ENCODE measurements at places on chromosomes 4 and X. TPM values are rescaled to one million over a fixed set of nuclear protein-coding genes. Genes with fewer than 3 reads are reported as not detected.

The ENPP6 gene
- polyA plus RNA-seq: 0.14 TPM

The NUDT11 gene
- 0.75 TPM for polyA plus RNA-seq

The XAGE5 gene
- not detected for polyA plus RNA-seq

The FGF5 gene
- polyA plus RNA-seq: 0.04 TPM

The CYLC1 gene
- not detected for polyA plus RNA-seq

The MID1 gene
- polyA plus RNA-seq: 4.6 TPM

The MAGEC2 gene
- polyA plus RNA-seq: 0.06 TPM

The CT47A7 gene
- polyA plus RNA-seq: not detected

The UXT gene
- 77.6 TPM for polyA plus RNA-seq

The KLHL4 gene
- polyA plus RNA-seq: 0.06 TPM

The TMEM47 gene
- polyA plus RNA-seq: 5.1 TPM

The ELF4 gene
- 3.7 TPM for polyA plus RNA-seq

The ADGRG4 gene
- not detected for polyA plus RNA-seq

The PRSS12 gene
- polyA plus RNA-seq: 1.3 TPM

The LANCL3 gene
- polyA plus RNA-seq: 0.98 TPM

The ABCG2 gene
- polyA plus RNA-seq: 0.81 TPM

The DSPP gene
- not detected for polyA plus RNA-seq

The ENOX2 gene
- 2.2 TPM for polyA plus RNA-seq

The BEX5 gene
- polyA plus RNA-seq: 1.0 TPM

The DUX4 gene
- polyA plus RNA-seq: not detected
